ENCODE measurements at places on chromosomes 11 and 22. TPM values are rescaled to one million over a fixed set of nuclear protein-coding genes. Genes with fewer than 3 reads are reported as not detected.

PANX3 gene
- not detected for total RNA-seq

TMA7B gene
- not detected for total RNA-seq

RFPL1 gene
- total RNA-seq: not detected

C1QTNF5 gene
- total RNA-seq: not detected

MDK gene
- total RNA-seq: 6.9 TPM

TMEM135 gene
- 228 TPM for total RNA-seq

RTN4R gene
- 0.29 TPM for total RNA-seq

PCNX3 gene
- total RNA-seq: 20.4 TPM

OR2AT4 gene
- 0.04 TPM for total RNA-seq

OR8D4 gene
- total RNA-seq: not detected

GRCh38 chr11:69086152-69087132 lies 37.7 kb downstream of the TPCN2 start:
- DNase-seq: no peak

DNA sequence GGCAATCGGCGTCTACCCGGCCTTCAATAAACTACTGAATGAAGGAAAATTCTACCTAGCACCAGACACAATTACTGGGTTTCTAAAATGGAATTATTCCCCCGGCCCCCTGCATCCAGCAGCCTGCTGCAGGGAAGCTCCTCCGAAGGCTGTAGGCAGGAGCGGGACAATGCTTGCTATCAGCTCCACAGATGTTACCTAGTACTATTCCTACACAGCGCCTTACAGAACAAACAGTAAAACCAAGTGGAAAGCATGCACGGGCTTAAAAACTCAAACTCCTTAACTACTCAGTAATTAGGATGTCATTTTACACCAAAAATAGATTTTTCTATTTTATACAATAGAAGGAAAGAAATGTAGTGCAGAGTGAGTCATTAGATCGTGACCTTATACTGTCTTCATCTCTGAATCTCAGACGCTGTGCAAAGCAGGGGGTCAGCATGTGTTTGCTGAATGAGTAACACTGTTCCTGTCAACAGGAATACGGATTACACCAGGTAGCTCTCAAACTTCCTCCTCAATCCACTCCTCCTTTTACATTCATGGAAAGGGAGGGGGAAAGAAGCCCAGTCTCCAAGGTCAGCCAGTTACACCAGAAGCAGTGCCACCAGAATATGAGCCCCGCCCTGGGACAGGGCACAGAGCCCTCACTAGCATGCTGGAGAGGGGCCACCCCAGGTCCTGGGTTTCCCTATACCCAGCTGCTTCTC lies 74.9 kb downstream of the PACSIN2 start:
- no peak for DNase-seq

GRCh38 chr11:46472662-46472994 lies 81.1 kb upstream of the CHRM4 start:
- no peak for DNase-seq

GRCh38 chr22:40727964-40728615 lies 48.8 kb downstream of the MCHR1 start:
- DNase-seq: no peak

DNA sequence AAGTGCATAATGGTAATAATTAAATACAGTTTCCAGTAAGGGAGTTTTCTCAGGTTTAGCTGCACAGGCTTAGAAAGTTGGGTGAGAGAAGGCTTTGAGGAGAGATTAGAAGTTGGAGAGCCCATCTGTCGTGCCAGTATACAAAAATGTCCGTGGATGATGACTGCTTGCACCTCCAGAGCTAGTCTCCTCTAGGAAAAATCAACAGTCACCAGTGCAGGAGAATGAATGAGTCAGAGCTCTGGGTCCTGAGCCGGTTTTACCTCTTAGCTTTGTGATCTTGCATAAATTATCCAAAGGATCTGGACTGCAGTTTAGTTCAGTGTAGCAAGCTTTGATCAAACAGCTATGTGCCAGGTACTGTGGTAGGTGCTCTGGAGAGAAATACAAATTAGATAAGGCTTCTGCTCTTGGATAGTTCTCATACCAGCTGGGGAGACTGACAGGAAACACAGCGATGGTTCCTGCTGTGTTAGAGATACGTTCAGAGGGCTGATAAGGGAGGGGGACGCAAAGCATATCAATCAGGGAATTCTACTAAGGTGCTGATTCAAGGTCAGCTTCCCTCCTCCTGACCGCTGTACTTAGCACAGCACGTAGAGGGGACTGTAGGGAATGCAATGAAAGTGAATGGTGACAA lies 125.9 kb downstream of the TEAD1 start:
- DNase-seq: no peak

GRCh38 chr11:122242731-122243130 lies 126.7 kb upstream of the BLID start:
- no peak for DNase-seq

GRCh38 chr11:17277024-17277584 lies 565 bp downstream of the NUCB2 start:
- DNase-seq: peak; percentile 70

GRCh38 chr11:17921659-17922415 lies 91.0 kb downstream of the SERGEF start:
- DNase-seq: no peak

- DNase-seq: peak; percentile 43
Measured at GRCh38 chr22:24420072-24420976, 7.1 kb upstream of the ADORA2A start.

- DNase-seq: no peak
Measured at GRCh38 chr22:20422271-20423007, 15.2 kb downstream of the SCARF2 start.

GRCh38 chr11:134474070-134474860 lies 62.2 kb upstream of the B3GAT1 start:
- DNase-seq: no peak

- no peak for DNase-seq
Measured at GRCh38 chr11:112339566-112339965, 78.9 kb upstream of the PLET1 start.

GRCh38 chr11:47979378-47980087 lies 826 bp upstream of the PTPRJ start:
- no peak for DNase-seq

DNA sequence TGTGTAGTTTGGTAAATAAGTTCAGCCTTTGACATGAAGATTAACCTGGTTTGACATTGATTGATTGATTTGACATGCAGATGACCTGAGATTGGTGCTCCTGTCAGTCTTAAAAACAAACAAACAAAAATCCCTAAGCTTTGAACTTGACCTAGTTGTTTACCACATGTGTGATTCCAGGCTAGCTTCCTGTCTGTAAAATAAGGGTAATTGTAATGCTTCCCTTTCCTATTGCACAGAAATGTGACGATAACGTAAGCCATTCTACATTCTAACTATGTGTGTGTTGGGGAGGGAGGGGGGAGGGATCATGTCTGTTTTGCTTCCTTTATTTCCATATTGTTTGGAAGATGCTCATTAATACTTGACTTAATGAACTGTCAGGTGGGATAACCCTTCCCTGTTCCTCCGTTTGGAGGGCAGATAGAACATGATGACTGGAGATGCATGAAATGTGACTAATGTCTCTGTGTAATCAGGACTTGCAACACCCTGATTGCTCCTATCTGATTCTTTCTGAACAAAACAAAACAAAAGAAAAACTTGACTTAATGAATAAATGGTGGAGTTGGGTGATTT lies 106.1 kb upstream of the CLMP start:
- no peak for DNase-seq

- DNase-seq: no peak
Measured at GRCh38 chr22:22203048-22203971, 41.3 kb upstream of the VPREB1 start.

GRCh38 chr22:30829901-30830550 lies 135.4 kb downstream of the OSBP2 start:
- DNase-seq: no peak

DNA sequence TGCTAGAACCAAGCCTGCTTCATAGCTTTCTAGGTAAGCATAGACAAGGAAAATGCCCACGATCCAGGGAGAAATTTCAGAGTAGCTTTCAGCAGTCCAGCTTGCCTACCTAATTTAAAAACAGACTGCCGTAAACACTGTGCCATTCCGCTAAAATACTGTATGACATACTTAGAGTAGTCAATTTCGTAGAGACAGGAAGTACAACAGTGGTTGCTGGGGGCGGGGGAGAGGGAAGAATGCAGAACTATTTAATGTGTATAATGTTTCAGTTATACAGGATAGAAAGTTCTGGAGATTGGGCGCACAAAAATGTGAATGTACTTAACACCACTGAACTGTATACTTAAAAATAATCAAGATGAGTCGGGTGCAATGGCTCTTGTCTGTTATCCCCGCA lies 56.7 kb downstream of the C11orf58 start:
- DNase-seq: no peak

DNA sequence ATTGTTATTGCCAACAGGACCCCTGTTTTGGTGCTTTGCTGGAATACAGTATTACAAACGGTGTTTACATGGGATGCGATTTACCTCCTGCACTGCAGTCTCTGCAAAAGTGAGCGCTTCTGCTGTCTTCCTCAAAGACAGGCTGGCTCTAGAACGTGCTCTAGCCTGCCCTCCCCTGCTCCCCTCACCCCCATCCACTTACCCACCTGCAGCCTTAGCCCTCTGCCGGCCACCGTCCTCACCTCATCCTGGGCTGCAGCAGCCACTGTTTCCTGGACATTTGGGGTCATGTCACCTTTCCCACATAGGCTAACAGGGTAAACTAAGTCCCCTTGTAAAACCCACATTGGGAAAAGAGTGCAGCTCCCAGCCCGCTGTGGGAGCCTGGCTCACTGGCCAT lies 9.6 kb upstream of the PANX2 start:
- no peak for DNase-seq

- no peak for DNase-seq
Measured at GRCh38 chr22:40973144-40973543, 22.0 kb downstream of the RBX1 start.

- DNase-seq: no peak
Measured at GRCh38 chr22:33528183-33528582, 392.1 kb downstream of the LARGE1 start.

- DNase-seq: peak; percentile 88
Measured at GRCh38 chr11:64233913-64234586, at the start of gene VEGFB. Gene VEGFB (plus strand): TSS chr11:64234584. CDS start chr11:64234834, 250 bp downstream.

DNA sequence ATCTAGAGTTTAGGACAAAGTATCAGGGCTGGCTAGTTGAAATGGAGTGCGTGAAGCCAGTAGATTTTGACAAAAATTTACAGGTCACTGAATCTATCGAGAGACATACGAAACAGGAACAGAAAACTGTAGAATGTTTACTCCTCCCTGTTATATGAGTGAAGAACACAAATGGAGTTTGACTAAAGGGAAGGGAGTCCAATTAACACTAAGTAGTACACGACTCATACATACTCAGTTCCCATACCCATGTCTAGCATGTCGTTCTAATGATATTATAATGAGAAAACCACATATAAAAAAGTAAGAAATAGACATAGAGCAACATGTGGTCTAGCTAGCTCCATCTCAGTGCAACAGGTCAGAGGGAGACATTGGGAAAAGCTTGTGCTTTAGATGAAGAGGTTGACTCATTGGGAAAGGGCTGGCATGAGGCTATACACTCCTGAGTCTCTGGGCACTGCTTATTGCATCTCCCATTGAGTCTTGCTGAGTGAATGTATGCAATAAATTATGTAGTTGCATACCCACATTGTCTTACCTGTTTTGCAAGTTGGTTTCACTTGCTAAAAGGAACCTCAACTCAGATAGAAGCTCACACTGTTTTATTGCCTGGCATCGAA lies 43.5 kb downstream of the CD44 start:
- DNase-seq: no peak

DNA sequence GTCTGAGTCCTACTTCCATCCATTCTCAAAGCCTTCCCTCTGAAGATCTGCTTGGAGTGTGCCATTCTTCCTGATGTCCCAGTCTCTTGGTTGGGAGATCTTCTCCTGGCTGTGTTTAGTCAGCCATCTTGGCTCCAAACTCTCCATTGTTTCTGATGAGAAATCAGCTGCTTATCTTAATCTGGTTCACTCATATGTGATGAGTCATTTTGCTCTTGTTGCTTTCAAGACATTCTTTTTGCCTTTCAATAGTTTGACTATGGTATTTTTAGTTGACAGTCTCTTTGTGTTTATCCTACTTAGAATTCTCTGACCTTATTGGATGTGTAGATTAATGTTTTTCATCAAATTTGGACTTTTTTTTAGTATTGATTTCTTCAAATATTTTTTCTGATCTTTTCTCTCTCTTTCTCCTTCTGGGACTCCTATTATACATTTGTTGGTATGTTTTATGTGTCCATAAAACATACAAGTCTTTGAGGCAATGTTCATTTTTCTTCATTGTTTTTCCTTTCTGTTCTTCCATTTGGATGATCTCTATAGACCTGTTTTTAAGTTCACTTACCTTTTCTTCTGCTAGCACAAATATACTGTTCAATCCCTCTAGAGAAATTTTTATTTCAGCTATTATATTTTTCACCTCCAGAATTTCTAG lies 77.2 kb upstream of the CLPB start:
- no peak for DNase-seq

DNA sequence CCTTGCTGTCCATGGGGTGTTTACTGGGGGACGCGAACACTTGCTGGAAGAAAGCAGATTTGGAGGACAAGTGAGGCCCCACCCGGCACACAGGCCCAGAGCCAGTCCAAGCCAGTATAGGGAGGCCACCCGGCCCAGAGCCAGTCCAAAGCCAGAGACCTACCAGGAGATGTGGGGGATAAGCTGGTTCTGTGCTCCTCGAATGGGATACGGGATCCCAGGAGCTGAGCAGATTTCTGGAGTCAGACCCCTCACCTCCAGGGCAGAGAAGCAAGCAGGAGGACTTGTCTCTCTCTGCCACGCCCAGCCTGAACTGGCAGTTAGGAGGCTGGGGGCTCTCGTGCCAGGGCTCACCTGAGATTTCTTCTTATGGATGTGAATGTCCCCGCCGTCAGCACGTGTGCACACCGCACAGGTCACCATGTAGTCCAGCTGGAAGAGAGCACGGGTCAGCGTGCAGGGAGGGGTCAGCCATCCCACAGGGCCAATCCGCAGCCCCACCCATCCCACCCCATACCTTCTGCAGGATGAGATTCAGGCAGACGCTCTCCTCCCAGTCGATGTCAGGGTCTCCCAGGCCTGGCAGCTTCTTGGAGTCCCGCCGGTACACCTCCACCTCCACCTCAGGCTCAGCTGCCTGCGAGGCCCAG lies 35.3 kb downstream of the KIAA0930 start:
- no peak for DNase-seq

GRCh38 chr22:46569055-46569847 lies 31.8 kb upstream of the CELSR1 start:
- no peak for DNase-seq

GRCh38 chr11:10701982-10702381 lies 8.4 kb upstream of the IRAG1 start:
- no peak for DNase-seq

All from Karpas-422 (cell line).